ENCODE measurements at places on chromosomes 3 and 15.

- DNase-seq: no peak
Measured at GRCh38 chr3:192130534-192131132, 596.7 kb downstream of the FGF12 start.

DNA sequence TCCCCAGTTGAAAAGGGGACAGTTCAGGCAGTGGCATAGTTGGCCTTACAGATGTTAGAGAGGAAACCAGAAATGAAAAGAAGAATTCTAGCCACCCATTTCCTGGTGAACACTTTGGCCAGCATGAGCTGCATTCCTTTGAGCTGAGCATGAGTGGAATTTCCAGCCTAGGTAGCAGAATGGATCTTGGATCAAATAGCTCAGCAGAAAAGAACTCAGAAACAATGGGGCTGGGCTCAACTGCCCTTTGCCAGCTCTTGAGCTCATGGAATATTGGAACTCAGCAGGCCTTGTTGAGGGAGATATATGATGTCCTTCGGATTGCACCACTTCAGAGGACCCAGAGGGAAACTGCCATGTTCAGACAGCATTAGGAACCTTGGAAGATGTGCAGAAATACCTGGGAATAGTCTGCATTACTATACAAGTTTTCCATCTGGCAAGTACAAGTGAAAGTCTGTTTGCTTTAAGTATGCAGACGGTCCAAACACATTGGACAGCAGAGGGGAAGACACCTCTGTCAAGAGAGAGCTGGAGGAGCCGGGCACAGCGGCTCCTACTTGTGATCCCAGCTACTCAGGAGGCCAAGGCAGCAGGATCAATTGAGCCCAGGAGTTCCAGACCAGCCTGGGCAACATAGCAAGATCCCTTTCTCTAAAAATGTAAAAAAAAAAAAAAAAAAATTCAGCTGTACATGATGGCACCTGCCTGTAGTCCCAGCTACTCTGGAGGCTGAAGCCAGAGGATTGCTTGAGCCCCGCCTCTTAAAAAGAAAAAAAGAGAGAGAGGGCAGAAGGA, 3.1 kb upstream of the CDV3 start:
- no peak for DNase-seq

DNA sequence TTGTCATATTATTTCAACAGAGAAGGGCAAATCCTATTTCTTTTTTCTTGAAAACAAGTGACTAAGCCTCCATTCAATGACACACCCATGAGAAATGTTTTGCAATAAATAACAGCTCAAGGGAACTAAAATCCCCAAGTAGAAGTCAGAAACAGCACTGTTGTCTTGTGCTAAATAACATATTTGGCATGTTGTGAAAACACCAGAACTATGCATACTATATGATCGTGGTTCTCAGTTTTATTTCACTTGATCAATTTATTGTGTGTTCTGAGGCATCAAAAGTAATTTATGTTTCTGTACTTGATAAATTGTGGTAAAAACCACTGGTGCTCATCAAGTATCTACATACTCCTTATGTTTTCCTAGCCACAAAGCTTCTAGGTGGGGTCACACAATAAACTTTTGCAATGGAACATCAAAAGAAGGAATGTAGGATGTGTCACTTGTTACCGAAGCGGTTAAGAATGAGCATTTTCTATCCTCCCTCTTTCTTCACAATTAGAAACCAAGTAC, 691.7 kb upstream of the CBLB start:
- no peak for DNase-seq

GRCh38 chr15:26439681-26440080, 333.2 kb downstream of the GABRB3 start:
- DNase-seq: no peak

- DNase-seq: no peak
Measured at GRCh38 chr3:194797555-194798250, 112.0 kb downstream of the FAM43A start.

DNA sequence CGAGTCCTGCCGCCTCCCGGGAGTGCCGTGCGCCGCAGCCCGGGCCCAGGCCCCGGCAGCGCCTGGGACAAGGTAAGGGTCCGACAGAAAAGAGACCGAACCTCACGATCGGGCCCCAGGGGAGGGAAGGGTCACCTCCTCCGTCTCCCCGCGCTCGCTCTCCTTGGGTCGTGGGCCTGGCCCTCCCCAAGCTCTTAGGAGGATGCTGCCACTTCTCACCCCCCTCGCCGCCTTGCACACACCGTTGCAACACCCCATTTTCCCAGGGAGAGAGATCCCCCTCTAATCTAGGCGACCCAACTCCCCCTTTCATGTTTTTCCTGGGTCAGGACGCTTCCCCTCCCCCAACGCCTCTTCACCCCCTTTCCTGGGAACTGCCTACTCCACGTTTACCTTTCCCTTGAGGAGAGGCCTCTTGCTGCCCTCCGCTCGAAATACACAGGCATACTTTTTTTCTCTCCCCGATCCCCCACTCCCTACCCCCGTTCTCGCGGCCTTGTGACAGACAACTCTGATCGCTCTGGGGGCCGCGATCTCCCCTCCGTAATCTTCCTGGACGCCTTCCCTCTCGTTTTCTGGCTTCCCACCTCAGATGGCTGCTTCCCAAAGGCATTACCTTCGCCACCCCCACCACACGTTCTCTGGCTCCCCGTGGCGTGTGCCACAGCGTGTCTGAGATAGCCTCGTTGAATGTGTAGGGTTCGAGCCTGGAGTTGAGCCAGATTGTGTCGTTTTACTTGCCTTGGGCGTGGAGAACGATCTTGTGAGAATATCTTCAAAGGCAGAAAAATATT, 688 bp downstream of the SETD5 start:
- no peak for DNase-seq

- DNase-seq: no peak
Measured at GRCh38 chr3:76965122-76965725, 74.7 kb upstream of the ROBO2 start.

- no peak for DNase-seq
Measured at GRCh38 chr3:32583708-32584107, 13.1 kb upstream of the DYNC1LI1 start.

DNA sequence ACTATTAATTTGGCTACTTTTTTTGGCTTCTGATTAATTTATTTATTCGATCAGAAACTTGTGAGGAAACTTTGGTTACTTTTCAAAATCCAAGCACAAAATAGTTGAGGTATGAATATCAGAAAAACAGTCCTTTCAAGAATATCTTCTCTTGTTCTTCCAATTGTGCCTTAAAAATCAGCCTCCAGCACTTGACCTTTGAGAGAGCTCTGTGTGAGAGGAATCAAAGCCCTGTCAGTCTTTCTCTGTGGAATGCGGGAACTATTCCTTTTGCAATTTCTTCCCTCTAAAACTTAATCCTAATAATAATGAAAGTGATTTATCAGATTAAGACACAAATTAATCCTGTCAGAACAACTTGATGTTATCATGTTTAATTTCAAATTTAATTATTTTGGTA, 185.9 kb downstream of the ABHD5 start:
- no peak for DNase-seq

- no peak for DNase-seq
Measured at GRCh38 chr15:62753518-62754221, 288.9 kb upstream of the TPM1 start.

DNA sequence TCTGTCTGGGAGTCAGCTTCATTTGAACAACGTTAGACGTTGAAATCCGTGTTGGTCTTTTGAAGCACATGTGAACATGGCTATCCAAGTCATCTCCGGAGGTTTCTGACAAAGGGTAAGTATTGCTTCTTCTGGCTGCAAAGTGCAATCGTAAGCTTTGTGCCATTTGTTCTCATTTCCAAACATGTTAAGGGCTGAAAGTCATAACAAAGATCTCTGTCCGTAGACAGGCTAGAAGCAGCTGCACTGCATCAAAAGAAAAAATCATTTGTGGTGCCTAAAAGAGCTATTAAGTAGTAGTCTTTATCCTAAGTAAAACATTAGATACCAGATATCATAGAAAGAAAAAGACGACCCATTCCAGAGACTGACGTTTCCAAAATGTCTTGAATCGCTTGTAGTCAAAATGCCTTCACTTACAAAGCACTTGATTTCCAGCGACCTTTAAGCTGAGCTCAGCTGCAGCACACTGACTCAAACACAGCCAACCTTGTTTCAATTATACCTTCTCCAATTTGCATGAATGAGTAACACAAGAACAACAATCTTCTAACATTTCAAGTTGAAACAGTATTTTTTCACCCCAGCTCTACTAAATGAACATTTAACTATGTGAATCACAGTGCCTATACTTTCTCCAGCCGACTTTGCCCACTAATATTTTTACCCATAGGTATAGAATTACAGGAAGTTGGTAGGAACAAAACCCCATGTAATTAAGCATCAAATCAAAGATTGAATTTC, 76.6 kb downstream of the NEDD4 start:
- no peak for DNase-seq

- DNase-seq: no peak
Measured at GRCh38 chr3:81922404-81922803, 161.0 kb upstream of the GBE1 start.

GRCh38 chr3:181709537-181710279, 2.0 kb upstream of the SOX2 start:
- DNase-seq: no peak

DNA sequence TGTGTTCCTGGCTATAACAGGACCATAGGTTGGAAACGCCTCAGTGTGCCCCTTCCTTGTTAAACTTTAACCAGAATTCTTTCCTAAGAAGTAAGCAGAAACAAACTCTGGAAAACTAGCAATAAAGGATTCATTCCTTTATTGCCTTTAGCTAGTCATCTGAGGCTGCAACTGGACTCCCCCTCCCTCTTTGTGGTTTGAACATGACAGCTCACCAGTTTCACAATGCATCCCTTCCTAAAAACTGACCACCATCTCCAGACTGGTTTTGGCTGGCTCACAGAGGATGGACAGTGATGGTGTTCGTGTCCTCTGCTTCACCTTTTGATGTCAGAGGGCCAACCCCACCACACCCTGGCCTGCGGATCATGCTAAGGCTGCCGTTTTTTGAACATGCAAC, 27.9 kb upstream of the TGFBR2 start:
- no peak for DNase-seq

GRCh38 chr3:38097446-38098375, 39.2 kb downstream of the ACAA1 start:
- no peak for DNase-seq

- DNase-seq: no peak
Measured at GRCh38 chr3:32469151-32469874, 33.3 kb downstream of the CMTM6 start.

GRCh38 chr3:100972867-100973266, 20.4 kb downstream of the ABI3BP start:
- DNase-seq: no peak

- no peak for DNase-seq
Measured at GRCh38 chr15:75431682-75432081, 19.8 kb downstream of the SIN3A start.

DNA sequence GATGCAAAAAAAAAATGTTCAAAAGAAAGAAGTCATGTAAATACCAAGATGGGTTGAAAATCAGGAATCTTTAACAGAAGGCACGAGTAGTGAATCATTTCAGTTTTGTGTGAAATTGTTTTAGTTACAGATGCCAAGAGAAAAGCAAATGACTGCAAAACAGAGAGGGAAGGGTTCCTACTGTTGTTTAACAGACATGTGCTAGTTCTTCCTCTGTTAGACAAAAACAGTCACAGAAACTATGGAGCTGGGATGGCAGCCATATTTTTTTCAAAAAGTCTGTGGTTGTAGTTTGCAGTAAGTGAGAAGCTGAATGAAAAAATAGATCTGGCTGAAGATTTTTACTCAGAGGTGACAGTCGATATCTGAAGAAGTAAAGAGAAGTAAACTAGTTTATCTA, 511.9 kb downstream of the ZIC1 start:
- no peak for DNase-seq

GRCh38 chr3:171890398-171890797, 47.2 kb downstream of the TMEM212 start:
- DNase-seq: no peak

DNA sequence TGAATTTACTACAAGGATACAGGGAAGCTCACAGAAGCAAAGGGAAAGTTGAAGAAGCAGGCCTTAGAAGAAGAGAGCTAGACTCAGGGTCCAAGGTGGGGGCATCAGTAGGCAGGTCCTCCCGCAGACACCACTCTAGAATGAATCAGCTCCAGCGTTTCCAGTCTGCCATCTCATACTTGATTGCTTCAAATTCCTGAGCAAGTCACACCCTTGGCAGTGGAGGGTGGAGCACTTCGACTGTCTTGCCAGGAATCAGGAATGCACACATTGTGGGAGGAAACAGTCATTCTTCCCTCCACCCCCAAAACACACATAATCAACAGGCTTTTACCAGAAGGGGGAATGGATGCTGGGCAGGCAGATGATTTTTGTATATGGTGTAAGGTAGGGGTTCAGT, 78.5 kb downstream of the CHCHD6 start:
- no peak for DNase-seq

GRCh38 chr3:60557122-60557521, 694.1 kb downstream of the FHIT start:
- DNase-seq: no peak

GRCh38 chr3:155053756-155054155, 26.4 kb upstream of the MME start:
- no peak for DNase-seq

DNA sequence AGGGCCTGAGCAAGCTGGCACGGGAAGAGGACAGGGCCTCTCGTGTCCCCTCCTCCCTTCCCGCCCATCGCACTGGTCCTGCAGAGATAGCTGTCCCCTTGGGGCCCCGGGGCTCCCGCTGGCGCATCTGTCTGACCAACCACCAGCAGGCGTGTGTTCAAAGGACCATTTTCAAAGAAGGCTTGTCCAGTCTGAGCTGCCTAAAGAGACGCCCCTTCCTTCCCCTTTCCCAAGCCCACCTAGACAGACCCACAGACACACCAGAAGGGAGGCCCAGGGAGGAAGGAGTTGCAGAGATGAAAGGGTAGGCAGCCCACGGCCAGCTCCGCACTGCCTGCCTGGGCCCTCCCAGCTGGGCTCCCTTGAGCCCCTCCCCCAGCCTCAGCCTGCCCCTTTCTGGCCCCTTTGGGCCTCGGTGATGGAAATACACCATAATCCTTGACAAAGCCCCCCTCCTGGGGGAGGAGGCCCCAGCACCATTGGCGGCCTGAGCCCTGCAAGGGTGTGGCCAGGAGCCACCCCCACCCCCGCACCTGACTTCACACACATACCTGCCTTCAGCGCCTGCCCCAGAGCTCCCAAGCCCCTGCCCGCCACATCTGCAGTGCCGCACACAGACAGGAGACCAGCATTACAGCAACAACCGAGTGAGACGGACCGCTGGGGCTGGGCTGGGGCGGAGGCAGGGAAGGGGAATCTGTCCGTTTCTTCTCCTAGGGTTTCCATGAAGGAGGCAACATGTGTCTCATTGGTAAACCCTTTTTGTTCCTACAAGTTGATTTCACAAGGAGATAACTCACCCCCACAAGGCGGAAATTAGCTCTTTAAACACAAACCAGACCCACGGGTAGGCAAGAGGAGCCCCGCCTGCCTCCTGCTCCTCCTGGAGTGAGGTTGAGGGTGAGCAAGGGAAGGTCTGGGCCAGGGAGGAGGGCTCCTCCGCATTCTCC, at the start of gene STRA6:
STRA6 (minus strand) TSS at position 336 of the 950 bp plus-strand sequence. CDS start 520 bp downstream, outside the sequence.
- DNase-seq: no peak

GRCh38 chr3:150544041-150544440, 2.3 kb downstream of the SERP1 start:
- no peak for DNase-seq
